GM12864 (cell line): ENCODE measurements at places on chromosomes 5 and 9.

DNA sequence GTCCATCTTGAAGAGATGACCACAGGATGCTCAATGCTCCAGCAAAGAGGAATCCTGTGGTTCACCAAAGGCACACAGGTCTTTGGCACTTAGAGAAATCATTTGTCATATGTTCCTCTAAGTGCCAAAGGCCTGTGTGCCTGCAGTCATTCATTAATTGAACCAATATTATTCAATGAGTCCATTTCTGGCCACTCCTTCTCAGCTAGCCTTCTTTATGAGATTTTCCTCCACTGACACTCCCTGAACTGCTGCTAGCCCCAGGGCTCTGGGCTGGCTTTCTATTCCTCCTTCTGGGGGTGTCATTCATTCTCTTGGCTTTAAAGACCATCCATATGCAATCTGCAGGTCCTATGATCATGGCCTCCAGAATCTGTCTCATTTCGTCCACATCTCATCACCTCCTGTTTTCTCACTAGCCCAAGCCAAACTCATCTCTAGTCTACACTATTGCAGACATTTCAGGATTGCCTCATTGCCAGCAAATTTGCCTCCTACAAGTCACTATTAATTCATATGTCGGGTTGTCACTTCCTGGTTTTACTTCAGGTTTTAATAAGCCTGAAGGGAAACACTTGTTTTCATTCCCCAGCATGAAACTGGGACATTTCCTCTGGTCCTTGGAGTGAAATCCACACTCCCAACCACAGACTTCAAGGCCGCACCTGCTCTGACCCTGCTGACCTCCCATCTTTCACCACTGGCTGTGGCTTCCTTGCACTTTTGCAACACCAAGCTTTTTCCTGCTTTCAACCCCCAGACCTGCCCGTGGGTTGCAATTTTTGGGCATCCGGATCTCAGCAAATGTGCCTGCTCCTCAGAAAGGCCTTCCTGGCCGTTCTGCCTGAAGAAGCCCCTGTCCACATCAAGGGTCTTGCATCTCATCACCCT, 35.1 kb downstream of the KCNIP1 start:
- DNase-seq, result no peak

DNA sequence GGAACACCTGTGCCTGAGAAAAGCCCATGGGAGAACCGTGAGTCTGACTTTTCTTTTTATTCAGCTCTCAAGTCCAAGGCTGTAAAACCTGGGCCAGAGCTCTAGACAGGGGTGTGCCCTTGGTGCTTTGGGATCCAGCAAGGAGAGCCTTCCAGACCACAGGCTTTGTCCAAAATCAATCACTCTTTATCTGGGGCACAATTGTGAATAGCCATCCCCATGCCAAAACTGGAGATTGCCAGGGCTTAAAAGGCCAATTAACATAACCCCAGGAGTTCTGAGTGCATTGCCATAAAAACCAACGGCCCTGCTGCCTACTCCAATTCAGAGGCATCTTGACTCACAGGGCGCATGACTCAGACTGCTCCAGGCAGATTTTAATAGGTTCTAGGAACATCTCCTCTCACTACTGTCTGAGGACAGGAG, 391.8 kb downstream of the ARHGEF28 start:
- no peak for DNase-seq

DNA sequence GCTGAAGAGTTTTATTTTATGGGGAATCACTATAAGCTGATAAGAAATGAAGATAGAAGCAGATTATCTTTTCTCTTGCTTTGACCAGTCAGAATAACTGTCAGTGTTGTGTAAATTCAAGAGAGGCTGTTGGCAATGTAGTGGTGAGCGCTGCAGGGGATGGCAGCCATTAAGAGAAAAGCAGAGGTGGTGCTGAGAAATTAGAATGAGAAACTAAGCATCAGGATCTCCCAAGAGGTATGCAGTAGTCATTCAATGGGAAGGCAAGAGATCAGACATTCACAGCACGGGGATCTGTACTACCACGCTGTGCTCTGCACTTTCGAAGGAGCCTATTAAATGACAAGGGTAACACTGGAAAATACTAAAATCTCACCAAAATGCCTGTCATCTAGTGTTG, 768.5 kb upstream of the ACO1 start:
- no peak for DNase-seq

DNA sequence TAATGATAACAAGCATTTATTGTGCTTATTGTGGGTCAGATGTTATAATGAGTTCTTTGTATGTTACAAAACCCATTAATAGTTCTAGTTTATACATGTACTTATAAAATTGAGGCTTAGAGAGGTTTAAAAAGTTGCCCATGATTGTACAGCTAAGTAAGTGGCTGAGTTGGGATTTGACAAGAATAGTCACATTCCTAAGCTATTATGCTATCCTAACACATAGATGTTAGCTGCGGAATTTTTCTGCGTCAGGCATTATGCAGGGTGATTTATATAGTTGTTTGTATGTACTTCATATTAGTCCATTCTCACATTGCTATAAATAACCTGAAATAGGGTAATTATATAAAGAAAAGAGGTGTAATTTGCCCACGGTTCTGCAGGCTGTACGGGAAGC, 12.5 kb downstream of the COMMD10 start:
- DNase-seq, result no peak
